Left lung (tissue), 14 donors: ENCODE measurements at places on chromosomes 12 and 14.

DNA sequence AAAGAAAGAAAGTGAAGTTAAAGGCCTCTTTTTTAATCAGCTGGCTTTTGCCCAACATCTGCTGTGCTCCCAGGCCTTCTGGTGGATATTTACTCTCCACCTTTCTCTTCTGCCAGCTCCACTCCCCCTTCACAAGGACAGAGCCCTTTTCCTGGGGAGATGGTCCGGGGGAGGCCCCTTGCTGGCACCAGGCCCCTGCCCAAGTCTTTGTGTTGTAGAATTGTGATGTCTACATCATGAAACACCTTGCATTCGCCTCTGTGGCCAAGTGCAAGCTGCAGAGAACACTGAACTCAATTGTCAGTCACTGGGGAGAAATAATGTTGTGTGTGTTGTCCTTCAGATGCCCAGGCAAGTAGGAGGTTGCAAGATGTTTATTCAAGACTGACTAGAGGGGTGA is 150.3 kb downstream of the DPF3 start:
- DNase-seq: no peak

DNA sequence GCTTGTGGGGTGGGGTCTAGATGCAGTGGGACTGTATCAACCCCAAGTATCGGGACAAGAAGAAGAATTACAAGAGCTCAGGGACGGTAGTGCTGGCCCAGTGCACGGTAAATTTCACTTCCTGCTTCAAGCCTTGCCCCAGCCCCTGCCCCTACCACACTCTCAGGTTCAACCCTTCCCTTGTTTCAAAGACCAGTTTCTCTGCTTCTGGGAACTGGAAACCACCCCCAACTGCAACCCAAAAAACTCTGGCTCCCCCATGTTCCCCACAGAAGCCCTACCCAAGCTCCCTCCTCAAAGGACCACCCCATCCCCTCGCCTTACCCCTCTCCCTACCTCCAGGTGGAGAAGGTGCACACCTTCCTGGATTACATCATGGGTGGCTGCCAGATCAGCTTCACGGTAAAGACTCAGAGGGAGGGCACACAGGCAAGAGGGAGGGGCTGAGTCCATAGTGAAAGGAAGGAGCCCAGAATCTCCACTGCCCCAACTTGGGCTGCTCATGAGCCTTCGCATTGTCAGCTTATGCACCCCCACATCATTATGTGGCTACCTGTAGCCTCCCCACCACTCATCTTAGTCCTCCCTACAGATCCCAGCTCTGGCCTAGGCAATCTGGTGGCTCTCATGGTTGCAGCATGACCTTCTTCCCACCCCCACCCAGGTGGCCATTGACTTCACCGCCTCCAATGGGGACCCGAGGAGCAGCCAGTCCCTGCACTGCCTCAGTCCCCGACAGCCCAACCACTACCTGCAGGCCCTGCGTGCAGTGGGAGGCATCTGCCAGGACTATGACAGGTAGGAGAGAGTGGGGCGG is 4.3 kb downstream of the CPNE6 start:
- DNase-seq: no peak

- no peak for DNase-seq
Observed at GRCh38 chr14:103656031-103656755, 27.2 kb downstream of the KLC1 start.

GRCh38 chr14:39154594-39155189 is 15.4 kb downstream of the TRAPPC6B start:
- no peak for DNase-seq

- no peak for DNase-seq
Observed at GRCh38 chr12:8449355-8449859, 6.4 kb upstream of the CLEC6A start.

DNA sequence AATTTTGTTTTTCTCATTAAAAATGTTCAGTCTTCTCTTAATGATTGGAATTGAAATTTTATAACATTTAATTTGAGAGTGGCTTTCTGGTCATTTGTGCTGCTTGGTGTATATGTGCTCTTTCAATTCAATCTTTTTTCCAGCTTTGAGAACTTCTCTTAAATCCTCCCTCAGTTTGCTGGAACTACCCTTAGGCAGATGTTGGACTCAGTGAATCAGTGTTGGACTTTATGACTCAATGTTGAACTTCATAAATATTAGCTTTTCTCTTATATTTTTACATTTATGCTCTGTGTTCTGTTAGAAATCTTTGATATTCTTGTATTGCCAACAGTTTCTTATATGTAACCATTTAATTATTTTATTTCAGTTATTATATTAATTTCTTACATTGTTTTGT is 935.5 kb upstream of the FBXO33 start:
- no peak for DNase-seq

DNA sequence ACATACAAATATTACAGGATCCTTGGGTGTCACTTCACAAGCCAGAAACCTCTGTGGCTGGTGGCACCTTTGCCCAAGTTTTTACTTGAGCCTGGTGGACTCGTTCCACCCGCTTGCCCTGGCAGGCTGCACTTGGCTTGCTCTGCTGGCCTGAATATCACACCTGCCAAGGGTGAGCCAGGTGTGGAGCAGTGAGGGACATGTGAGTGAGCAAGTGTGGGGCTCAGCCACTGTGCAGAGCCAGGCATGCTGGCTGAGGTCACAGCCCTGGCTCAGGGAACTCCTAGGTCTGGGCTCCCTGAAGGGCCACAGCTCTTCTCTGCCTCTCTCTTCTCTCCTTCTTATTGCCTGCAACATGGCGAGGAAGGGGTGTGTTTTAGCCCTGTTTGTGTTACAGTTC is 82.0 kb downstream of the SLC16A7 start:
- peak; percentile 62 for DNase-seq

GRCh38 chr12:100926669-100927248 is 132.2 kb downstream of the ANO4 start:
- no peak for DNase-seq
